ENCODE measurements at places on chromosomes 4 and X. TPM values are rescaled to one million over a fixed set of nuclear protein-coding genes. Genes with fewer than 3 reads are reported as not detected.

GRCh38 chrX:113741744-113742143, 842.1 kb upstream of the HTR2C start:
- peak; percentile 33 for DNase-seq

DNA sequence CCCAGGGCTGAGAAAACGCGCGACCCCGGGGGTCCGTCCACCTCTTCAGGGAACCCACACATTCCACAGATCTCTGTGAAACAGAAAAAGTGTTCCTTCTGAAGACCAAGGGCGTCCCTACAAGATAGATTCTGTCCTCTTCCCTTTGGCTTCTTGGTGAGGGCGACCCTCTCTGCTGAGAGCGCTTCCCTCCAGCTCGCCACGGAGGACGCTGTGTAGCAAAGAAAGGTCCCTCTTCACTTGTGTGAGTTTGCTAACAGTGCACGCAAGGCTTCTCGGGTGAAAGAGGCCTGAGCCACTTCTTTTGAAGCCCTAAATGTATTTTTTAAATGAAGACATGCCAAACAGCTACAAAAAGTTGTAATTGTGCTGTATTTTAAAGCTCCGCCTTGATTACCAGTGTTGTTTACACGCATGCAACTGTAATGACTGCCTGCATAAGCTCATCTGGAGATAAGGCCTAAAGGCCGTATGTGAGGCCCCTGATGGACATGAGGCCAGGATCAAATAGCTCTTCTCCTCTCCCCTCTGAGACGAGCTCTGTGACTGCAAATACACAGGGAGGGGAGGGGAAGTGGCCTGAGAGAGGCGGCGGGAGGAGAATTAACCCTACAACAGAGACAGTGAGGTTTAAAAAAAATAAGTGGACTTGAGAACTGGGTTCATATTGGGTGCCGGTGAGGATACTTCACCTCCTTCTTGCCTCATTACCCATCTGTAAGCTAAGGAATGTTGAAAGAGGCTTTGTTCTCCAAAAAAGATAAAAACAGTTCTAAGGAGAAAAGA, 95.5 kb downstream of the SOWAHB start:
- no peak for DNase-seq

GRCh38 chr4:6926681-6927478, 17.3 kb downstream of the TBC1D14 start:
- no peak for DNase-seq

Gene CD38
- total RNA-seq: 0.23 TPM

GRCh38 chr4:15587649-15588048, 67.5 kb downstream of the FBXL5 start:
- no peak for DNase-seq

Gene CT55
- 71.1 TPM for total RNA-seq

Gene MAGEA2
- 87.1 TPM for total RNA-seq

DNA sequence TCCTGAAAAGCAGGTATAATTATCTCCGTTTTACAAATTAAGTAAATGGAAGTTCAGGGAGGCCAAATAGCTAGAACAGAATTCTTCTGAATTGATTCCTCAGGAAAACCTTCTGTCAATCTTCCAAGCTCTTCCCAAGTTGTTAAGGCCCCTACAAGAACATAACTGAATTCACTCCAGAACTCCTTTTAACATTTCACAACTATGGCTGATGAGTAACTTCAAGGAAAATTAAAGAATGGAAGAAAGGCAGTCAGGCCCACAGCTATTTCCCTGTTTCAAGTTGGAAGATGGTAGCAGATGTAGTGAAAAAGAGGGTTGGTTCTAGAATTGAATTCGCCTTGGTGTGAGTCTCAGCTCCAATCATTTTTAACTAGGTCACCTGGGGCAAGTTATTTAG, 15.9 kb downstream of the SETD7 start:
- DNase-seq: no peak

- DNase-seq: no peak
These were observed 124.4 kb upstream of the TECRL start for GRCh38 chr4:64533637-64534036.

DNA sequence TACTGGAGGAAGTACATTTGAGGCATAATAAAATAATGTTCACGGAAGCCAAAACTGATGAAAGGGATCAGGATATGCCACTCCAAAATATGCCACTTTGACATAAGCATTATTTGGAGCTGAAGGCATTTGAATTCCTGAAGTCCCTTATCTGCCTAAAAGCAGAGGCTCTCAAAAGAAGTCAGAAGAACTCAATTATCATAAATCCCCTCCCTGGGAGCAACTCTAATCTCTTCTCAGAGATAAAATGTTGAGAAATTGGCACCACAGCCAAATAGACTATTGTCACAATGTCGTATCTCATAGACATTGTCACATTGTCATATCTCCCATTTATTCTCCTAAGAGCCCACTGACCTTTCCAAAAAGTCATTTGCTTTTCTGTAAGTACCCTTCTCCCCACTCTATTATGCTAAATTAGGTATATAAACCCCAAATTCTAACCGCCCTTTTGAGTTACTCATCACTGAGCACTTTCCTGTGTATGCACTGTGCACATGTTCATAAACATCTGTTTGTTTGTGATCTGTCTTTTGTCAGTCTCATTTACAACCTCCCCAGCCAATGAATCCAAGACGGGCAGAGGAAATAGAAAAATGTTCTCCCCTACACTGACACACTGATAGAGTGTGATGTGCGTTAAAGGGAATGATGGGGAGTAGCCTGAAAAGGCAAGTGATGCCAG, 78.5 kb upstream of the NAF1 start:
- no peak for DNase-seq

Gene PDE6B
- total RNA-seq: 0.18 TPM

Measured in HT1080 (cell line).